ENCODE measurements at places on chromosomes 4 and X.

- no peak for DNase-seq
Observed at GRCh38 chr4:138802499-138802898, 213.1 kb upstream of the NOCT start.

DNA sequence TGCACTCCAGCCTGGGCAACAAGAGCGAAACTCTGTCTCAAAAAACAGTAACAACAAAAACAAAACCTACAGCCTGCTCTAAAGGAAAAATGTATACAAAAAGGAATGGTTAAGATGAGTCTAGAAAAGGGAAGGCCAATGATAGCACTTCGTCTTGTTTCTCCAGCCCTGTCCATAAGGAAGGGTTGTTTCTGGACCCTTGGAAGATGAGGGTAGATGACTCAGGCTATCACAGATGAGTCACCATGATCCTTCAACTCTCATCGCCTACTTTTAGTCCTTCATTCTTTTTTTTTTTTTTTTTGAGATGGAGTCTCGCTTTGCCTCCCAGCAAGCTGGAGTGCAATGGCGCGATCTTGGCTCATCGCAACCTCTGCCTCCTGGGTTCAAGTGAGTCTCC is 8.8 kb downstream of the PLA2G12A start:
- DNase-seq = no peak

GRCh38 chr4:121273191-121273590 is 107.6 kb downstream of the QRFPR start:
- no peak for DNase-seq

DNA sequence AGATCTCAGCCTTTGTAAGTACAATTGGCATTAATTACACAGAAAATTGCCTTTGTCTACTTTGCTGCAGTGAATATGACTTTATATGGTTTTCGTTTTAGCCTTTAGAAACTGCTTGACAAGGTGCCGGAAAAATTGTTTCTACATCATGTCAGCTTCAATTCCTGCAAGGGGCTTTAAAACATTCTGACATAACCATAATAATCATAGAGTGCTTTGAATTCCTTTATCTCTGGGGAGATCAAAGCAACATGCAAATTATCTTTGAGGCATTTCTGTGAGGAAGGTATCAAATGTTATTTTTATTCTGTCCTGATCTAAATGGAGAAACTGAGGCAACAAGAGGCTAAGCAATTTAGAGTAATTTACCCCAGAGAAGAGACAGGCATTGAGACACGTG is 57.8 kb downstream of the MMRN1 start:
- no peak for DNase-seq

- DNase-seq = no peak
Observed at GRCh38 chrX:817759-818300, 187.2 kb downstream of the SHOX start.

GRCh38 chr4:101756181-101756580 is 34.3 kb upstream of the BANK1 start:
- DNase-seq = no peak

DNA sequence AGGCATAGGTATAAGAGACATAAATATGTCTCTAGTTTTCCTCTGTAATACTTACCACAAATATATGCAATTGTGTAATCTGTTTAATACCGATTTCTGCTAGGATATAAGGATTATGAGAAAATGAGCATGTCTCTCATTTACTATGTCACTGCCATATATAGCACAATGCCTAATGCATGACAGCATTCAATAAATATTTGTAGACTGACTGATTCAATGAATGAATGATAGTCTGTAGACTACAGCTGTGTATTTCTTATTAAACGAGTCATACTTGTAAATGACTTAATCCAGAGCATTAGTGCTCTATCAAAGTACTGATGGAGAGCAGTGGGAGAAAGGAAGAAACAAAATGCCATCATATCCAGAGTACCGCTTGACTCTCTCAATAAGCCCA is 175.6 kb downstream of the PPP3CA start:
- DNase-seq = no peak

DNA sequence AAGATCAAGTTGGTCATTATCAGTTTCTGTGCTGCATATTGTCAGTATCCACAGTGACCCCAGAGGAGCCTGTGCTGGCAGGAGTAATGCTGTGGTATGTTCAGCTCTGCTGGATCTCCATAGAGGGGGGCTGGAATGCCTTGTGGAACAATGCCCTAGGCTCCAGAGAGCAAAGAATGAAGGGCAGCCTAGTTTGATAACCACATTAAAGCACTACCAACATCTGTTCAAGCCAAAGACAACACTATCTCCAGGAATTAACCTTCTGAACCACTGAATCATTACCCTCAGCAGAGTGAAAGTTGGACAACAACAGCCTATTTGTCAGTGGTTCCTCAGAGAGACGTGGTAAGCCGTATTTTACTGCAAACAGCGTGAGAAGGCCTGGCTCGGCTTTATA is 192.3 kb upstream of the CXorf66 start:
- DNase-seq = no peak

GRCh38 chr4:79983431-79983830 is 89.6 kb downstream of the ANTXR2 start:
- DNase-seq = no peak

- no peak for DNase-seq
Observed at GRCh38 chrX:5681159-5681558, 547.5 kb downstream of the NLGN4X start.

DNA sequence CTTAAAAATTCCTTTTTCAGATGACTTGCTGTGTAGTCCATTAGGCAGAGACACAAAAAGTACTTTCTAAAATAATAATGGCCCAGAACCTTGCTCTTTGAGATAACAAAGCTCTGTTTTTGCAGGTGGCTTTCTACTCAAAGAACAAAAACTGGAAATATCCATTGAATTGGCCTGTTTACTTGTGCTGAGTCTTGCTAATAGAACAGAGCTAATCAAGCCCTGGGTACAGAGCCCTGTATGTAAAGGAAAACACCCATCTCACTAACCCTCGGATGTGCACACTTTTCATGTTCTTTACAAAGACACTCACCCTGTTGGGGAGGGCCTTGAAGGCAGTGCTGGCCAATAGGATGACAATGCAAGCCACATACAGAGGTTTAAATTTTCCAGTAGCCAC is 27.0 kb upstream of the LNX1 start:
- no peak for DNase-seq

DNA sequence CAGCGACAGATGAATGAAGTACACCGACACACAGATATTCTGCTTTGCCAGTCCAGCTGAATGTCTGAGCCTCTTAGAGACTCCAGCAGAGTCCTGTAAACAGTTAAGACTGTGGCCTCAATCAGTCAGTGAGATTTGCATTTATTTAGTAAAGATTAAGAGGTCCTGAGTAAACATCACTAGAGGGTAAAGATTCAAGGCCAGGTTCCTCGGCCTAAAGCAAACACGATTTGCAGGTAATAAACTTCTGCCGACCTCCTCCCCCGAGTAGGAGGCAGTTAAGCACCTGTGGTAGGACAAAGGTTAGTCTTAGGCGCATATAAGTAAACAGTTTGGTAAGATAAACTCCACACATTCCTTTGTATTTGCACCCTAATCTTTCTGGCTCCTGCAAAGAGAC is 99.6 kb downstream of the CFAP47 start:
- DNase-seq = no peak

GRCh38 chr4:83536362-83537272 is 709 bp downstream of the GPAT3 start:
- DNase-seq = no peak

- no peak for DNase-seq
Observed at GRCh38 chr4:123405267-123405865, 8.8 kb downstream of the SPRY1 start.

GRCh38 chr4:188111955-188112354 is 2.6 kb upstream of the TRIML2 start:
- DNase-seq = no peak

DNA sequence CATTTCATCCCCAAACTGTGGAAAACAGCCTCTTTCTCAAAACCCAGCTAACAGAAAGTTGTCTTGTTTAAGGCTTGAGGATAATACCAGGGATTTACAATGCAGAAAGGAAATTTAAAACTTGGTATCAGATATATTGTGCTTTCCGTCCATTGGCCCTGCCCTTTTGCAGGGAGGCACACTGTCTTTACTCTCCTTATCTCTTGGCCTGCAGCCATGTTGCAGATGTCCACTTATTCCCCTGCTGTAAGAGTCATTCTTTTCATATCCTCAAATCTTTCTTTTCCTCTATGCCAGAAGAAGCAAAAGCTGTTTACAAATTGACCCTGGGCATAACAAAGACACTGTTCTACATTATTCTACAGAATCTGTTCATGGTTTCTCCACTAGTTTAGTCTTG is 75.6 kb upstream of the DYNLT3 start:
- no peak for DNase-seq

- no peak for DNase-seq
Observed at GRCh38 chr4:54157606-54158005, 57.6 kb downstream of the GSX2 start.

- DNase-seq = no peak
Observed at GRCh38 chr4:108426493-108426892, 193.9 kb upstream of the RPL34 start.

DNA sequence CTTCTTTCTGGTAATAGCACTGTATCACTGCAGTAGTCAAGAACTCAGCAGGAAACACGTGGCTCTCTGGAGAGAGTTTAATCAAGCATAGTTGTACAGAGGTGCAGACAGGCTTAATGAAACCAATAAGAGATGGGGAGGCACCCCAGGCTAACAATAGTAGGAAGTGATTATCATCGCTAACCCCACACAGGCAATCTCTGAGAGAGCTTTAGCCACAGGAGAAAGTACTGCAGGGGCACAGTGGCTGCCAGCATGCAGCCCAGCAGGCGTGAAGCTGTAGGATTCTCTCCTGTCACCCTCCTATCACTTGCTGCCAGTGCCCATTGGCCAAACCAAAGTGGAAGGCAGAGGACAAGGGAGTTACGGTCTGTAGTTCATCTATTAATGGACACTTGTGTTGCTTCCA is 450.0 kb upstream of the RASGEF1B start:
- DNase-seq = no peak

Data from Panc1 (cell line).